ENCODE measurements at places on chromosomes 13 and 19.

GRCh38 chr13:37123337-37123736, 17.9 kb upstream of the CSNK1A1L start:
- DNase-seq = no peak

DNA sequence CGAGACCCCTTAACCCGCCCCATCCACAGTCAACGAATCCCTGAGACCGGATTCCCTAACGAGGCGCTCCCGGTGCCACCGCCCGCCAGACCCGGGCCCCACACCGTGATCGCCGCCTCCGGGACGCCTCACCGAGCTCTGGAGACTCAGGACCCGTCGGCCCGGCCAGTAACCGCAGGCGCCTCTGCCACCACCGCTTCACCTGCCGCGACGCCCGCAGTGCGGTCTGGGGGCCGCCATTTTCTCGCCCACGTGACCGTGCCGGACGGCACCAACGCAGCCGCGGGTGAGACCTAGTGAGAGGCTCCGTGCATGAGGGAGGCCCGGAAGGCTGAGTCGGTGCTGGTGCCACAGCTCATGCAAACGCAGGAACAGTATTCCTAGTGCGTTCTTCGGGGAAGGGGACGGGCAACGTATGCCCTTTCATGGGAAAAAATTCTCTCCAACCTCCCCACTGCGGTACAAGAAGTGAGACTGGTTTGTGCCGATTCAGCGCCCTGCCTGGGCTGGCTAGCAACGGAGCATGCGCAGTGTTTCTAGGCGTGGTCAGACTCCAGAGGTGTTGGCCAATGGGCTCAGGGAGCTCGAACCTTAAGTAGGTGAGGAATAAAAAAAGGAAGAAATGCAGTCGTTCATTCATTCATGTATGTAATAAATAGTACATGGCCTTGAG, at the start of gene DOHH:
Gene DOHH (minus strand): TSS at position 246 of the 673 bp plus-strand sequence. CDS start 3,860 bp downstream, outside the sequence.
- DNase-seq = peak; percentile 97

DNA sequence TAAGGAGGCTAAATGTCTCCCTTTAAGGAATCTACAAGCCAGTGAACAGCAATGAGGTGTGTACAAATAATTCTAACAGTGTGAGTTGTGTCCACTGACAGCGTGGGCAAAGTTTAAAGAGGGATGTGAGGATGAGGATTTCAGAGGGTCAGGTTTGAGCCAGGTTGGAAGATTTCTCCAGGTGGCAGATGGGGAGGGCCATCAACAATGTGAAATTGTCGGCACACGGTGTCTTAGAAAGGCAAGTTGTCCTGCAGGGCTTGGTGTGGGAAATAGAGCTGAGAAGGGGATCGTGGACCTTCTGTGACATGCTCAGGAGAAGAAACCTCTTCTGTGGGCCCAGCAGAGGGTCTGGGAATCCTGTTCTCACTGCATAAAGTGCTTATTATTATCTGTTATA, 52.1 kb downstream of the ATP8A2 start:
- DNase-seq = no peak

GRCh38 chr13:68872338-68872737, 1235.3 kb upstream of the ATXN8OS start:
- no peak for DNase-seq

GRCh38 chr19:5927441-5927821, 13.4 kb downstream of the CAPS start:
- DNase-seq = no peak

- no peak for DNase-seq
These were observed 14.4 kb downstream of the IL17D start for GRCh38 chr13:20717581-20718542.

DNA sequence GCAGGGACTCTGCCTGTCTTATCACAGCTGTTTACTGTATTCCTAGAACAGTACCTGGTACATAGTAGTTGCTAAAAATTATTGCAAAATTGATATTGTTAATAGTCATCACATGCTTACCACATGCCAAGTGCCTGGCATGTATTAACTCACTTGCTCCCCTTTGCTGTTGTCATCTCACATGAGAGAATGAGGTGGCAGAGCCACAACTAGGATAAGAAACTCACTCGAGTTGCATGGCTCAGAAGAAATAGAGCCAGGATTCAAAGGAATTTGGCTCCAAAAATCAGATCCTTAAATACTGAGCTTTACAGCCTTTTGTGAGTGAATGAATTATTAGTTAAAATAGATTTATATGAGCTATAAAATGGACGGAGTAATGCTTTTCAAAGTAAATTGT, 42.6 kb downstream of the B3GLCT start:
- DNase-seq = no peak

DNA sequence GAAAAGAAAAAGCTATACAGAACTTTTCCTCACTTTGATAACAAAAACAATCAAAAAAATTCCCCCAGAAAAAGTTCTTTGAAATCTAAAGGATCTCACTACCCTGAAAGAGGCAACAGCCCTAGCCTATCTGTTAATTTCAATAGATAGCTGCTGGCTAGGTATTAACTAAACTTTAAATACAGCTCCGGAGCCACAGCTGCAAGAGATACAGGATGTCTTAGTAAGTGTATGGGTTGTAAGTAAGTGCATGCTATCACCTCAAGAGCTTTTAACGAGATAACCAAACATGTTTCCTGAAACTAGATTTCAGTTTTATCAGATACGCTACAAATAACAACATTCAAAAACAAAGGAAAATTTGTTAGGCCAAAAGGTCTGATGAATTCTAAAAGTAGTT, 148.4 kb downstream of the KLF12 start:
- no peak for DNase-seq

GRCh38 chr19:39890755-39891551, 43.5 kb downstream of the FCGBP start:
- DNase-seq = no peak

DNA sequence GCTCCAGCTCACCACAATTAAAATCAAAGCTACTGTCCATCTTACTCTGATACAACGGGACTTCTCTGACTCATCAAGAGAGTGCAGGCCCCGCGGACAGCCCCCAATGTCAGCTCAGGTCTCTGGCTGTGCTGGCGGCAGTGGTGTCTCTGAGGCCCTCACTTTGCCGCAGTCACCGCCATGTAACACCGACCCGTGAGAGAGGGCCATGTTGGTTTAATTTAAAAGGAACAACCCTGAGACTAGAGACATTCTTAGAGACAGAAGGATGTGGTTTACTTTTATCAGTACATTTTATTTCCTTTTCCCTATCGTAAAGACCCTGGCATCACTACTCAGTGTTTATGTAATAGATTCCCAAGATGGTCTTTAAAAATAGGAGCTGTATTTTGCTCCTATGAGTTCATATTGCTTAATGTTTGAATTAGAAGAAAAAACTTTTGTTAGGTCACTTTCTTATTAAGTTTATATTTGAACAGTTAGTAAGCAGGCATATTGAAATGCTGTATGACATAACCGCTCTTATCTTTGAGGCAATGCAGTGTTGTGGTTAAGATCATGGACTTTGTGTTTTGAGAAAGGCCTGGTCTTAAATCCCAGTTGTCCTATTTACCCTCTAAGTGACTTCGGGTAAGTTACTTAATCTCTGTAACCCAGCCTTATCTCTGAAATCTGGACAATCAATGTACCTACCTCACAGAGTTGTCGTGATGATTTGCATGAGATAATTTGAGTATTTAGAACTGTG, 23.4 kb downstream of the DGKH start:
- DNase-seq = no peak

- no peak for DNase-seq
These were observed 343.4 kb downstream of the SLITRK5 start for GRCh38 chr13:88014527-88014926.

DNA sequence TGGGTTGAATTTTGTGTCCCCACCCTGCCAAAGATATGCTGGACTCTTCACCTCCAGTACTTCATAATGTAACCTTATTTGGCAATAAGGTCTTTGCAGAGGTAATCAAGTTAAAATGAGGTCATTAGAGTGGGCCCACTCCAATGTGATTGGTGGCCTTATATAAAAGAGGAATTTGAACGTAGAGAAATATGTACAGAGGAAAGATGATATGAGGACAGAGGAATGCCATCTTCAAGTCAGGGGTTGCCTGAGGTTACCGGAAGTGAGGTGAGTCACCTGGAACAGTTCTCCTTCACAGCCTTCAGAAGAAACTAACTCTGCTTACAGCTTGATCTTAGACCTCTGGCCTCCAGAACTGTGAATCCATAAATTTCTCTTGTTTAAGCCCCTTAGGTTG, 69.9 kb downstream of the GPC5 start:
- DNase-seq = no peak

GRCh38 chr19:33005440-33005839, 33.4 kb downstream of the FAAP24 start:
- no peak for DNase-seq

DNA sequence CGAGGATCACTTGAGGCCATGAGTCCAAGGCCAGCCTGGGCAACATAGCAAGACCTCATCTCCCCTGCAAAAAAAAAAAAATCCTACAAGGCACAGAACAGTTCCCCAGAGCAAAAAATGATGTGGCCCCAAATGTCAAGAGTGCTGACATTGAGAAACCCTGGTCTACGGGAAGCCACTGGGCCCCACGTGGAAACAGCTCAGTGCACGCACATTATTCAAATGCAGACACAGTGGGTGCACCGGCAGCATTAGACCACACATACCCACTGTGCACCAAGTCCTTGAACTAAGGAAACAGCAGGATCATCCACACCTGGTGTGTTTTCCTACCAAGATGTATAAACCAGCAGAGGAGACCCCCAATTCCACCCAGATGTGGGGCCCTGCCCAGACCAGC, 35.0 kb upstream of the ADGRE5 start:
- DNase-seq = no peak

- DNase-seq = no peak
These were observed 466.3 kb downstream of the COG6 start for GRCh38 chr13:40121722-40122121.

- no peak for DNase-seq
These were observed 23.7 kb downstream of the KLF5 start for GRCh38 chr13:73082471-73082870.

- no peak for DNase-seq
These were observed 13.6 kb upstream of the GPI start for GRCh38 chr19:34351382-34351826.

- peak; percentile 50 for DNase-seq
These were observed 18.4 kb downstream of the TMEM272 start for GRCh38 chr13:51826606-51827005.

DNA sequence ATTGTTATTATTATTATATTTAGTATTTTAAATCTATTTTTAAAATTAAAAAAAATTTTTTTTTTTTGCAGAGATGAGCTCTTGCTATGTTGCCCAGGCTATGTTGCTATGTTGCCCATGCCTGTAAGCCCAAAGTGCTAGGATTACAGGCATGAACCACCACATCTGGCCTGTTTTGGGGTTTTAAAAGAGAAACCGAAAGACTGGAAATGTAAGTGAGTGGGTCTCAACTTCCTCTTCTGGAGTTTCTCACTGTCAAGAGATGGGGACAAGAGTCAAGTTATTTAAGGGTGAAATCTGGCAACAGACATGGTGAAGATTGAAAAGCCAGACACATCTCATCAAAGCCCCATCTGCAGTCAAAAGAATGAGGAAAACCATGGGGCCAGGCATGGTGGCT, 4.2 kb upstream of the OR7G3 start:
- DNase-seq = no peak

DNA sequence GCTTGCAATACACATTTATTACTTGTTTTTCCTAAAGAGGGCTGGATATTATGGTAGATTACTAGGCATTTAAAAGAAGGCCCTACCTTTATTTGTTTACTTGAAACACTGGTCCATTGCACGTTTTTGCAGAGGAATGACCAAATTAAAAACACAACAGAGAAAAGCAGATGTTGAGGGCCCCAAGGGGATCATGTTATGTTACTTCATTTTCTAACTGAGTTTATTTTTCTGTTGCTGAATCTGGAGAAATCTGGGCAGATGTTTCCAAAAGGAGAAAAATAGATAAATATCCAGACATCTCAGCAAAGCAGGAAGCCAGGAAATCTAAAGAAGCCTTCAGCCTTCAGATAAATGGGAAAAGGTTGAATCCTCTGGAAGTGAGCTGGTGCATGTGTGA, 353.0 kb downstream of the NDFIP2 start:
- no peak for DNase-seq

GRCh38 chr13:79870123-79870522, 389.2 kb downstream of the NDFIP2 start:
- DNase-seq = no peak

DNA sequence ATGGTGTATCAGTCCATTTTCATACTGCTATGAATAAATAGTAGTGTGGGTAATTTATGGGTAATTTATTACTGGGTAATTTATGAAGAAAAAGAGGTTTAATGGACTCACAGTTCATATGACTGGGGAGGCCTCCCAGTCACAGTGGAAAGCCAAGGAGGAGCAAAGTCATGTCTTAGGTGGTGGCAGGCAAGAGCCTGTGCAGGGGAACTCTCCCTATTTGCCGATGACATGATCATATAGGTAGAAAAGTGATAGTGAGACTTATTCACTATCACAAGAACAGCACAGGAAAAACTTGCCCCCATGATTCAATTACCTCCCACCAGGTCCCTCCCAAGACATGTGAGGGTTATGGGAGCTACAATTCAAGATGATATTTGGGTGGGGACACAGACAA, 1137.7 kb downstream of the UQCRFS1 start:
- no peak for DNase-seq

DNA sequence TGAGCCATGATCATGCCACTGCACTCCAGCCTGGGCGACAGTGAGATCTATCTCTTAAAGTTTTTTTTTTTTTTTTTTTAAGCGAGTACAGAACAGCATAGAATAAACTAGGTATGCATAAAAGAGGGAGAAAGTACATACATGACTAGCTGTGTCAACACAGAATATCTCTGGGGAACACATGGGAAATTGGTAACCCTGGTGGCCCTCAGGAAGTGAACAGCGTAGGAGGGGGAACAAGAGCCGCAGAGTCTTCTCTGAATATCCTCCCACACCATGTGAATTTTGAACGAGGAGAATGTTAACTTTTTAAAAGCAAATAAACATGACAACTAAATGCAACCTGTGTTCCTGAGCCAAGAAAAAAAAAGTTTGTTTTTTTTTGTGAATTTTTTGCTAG, 15.2 kb downstream of the PHLDB3 start:
- no peak for DNase-seq

DNA sequence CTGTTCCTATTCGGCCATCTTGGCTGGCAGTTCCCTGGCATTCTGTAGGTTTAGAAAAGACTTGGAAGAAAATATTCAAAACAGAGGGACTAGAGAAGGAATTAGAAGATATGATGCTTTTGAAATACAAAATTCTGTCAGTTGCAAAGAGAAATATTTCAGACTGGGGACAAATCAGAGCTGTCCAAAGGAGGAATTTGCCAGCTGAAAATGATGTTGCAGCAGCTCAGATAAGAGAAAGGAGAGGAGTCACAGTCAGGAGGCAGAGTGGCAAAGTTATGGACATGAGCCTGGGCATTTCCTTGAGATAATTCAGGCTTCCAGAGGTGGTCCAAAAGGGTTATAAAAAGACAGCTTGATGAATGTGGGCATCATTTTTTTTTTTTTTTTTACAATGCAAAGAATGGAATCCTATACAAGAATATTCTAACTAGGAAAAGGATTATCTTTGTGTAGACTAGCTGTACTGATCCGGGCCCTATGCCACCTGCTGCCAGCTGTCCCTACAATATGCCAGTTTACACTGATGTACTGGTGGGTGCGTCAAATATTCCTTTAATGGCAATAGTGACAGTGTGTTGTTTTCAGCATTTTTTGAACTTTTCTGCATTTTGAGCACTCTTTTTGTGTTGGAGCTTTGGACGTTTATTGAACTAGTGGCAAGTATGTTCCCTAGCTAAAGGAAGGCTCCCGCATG, 31.8 kb upstream of the CBY2 start:
- DNase-seq = no peak

Measured in activated naive CD4-positive, alpha-beta T cell treated with anti-CD3 and anti-CD28 coated beads, Interleukin-2, amount 50 U/mL, for 72 hours (primary cell).